ENCODE measurements at places on chromosomes 5 and 9.

GRCh38 chr5:138240650-138241385 lies 27.7 kb upstream of the CDC23 start:
- DNase-seq: no peak

DNA sequence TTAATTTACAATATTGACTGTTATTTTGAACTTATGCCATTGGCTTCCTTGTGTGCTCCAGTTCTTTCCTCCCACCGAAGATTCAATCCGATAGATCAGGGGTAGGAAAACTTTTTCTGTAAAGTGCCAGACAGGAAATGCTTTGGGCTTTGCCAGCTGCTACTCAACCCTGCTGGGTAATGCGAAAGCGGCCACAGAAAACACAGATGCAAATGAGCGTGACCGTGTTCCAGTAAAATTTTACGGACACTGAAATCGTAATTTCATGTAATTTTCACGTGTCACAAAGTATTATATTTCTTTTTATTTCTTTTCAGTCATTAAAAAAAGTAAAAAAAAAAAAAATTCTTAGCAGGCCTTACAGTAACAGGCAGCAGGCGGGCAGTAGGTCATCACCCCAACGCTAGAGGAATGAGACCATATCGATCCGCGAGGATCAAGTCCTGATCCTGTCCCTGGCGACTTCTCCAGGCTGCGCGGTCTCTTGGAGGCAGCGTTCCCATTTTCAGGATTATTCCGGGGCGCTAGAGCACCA lies 599 bp downstream of the NMRK1 start:
- no peak for DNase-seq

DNA sequence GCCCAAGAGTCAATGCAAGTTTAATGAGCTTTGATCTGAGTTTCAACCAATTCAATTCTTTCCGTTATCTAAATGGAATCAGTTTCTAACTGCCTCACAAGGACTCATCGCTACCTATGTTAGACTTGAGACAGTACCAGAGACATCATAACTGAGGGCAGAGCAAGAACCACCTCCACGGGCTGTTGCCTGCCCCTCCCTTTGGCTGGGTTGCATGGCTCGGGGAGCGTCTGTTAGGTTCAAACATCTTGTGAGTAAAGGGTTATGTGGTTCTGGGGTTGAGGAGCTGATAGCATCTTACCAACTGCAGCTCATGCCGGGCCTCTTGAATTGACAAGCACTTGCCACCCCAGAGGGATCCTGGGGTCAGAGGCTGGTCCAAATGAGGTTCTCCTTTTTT lies 457.9 kb downstream of the ENC1 start:
- no peak for DNase-seq

- DNase-seq: no peak
These were observed 25.2 kb upstream of the PLAC8L1 start for GRCh38 chr5:146130440-146131045.

DNA sequence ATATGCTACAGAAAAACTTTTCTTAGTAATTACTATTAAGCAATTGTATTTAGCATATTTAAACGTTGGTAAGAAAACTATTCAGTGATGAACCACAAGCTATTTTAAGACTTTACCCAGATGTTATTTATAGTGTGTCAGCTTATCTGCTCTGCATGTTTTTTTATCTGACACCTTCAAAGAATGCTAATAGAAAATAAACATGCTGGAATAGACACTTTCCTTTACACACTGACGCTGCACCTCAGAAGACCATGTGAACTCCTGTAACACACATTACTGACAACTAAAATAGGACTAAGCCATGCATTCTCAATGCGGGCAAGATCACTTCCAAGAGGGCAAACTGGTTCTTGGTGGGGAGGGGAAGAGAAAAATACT lies 38.3 kb downstream of the FNIP1 start:
- no peak for DNase-seq

DNA sequence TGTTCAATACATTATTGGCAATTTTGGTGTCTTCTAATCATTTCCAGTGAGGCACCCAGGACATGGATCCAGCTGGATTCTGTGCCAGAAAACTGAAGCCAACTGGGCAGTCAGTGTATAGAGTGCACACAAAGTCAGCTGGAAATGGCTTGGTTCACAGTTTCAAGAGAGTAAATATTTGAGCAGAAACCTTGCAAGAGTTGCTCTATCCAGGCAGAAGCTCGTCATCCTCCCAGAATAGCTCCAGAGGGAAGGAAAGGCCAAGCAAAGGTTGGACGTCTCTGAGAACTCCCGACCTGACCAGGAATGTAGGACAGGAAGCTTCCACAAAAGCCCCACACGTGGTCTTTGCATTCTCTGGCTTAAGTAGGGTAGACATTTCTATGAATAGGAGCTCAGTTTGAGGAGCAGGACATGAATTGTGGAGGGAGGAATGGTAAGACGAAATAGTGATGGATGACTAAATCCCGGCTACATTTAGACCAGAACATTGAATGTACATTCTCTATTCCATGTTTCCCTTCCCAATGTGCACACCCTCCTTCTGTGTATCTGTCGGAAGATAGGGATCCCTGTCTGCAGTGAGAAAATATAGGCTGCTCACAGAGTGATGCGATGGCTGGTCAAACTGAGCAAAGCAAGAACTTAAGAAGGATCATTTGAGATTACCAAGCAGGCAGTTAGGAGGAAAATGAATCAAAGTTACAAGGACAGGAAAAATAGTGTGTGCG lies 72.7 kb upstream of the FCN2 start:
- no peak for DNase-seq

- no peak for DNase-seq
These were observed 237.6 kb upstream of the RGMB start for GRCh38 chr5:98535901-98536300.

DNA sequence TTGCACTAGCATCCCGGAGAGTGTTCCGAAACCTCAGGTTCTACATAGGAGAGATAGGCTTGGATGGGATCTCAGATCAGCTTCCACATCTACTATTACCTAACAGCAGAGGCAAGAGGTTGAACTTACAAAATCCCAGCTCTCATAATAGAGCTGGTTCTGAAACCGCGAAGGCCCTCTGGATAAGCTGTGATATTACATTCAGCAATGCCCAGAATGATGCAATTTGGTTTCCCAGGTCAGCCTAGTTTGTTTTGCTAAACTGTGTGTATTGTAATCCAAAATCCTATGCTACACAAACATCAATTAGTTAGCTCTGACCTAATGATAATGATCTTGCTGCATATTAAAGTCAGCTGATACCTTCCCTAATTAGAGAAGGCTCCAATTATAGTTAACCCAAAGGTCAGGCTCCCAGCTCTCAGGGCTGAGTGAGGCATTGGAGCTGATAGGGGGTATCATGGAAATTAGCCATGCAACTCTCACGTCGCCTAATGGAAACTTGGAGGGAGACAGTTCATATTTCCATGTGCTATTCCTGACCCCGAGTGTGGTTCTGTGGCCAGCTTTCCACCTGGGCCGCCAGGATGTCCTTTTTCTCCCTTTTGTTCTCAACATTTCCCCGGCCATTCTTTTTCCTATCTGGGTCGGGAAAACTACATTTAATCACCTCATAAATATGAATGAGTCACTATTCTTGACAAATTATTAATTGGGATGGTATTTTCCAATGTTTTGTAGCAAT lies 278.4 kb upstream of the IRX1 start:
- DNase-seq: no peak

- no peak for DNase-seq
These were observed 3.5 kb downstream of the PHF2 start for GRCh38 chr9:93579711-93580516.

DNA sequence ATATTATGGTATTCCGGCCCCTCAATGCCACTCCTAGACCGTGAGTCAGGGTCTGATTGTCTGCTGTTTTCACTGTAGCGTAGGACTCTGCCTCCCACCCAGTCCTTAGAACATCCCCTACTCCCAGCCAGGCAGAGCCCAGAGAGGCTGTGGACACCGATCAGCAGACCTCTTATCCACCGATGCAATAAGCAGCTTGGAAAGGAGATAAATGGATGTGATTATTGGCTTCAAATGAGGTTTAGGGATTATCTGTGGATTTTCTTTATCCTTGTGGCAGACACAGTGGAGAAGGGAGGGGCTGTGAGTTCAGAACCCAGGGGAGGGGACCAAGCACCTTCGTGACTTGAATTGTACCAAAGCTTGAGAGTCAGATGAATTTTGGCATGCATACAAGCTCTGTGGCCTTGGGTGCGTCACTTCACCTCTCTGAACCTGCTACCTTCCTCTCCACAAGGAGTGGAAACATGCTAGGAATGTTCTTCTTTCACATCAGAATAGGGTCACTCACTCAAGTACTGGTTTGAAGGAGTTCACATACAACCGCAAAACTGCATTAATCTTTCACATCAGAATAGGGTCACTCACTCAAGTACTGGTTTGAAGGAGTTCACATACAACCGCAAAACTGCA lies 83.1 kb upstream of the CPLX2 start:
- no peak for DNase-seq

GRCh38 chr5:135013947-135014570 lies 20.0 kb downstream of the PITX1 start:
- DNase-seq: no peak

DNA sequence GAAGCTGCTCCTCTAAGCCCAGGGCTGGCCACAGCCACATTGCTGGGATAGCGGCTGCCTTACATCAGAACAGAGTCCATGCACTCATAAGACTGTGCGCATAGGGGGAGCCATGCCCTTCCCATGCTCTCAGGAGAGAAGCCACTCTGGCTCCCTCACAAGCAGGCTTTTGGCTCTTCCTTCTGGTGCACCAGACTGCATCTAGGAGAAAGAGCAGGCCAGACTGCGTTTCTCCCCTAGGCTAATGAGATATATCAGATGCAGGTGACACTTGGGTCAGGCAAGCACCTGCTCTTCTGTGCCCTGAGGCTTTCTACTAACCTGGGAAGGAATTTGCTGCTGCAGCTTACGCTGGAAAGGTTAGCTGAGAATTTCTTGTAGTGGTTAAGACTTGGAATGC lies 43.2 kb upstream of the BRINP1 start:
- DNase-seq: no peak

DNA sequence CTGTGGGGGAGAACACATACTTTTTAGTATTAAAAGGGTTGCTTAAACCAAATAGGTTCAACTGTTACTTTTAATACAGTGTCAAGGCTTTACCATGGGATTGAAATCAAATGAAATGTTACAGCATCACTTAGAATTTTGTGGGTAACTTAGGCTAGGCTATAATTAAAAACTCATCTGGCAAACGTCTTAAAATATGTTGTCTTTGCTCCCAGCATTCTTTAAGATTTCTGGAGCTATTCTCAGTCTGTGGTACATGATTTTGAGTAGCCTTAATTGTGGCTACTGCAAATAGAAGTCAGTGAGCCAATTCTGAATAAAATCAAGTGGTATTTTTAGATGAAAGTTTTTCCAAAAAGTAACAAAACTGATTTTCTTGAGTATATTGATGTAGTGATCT lies 30.7 kb downstream of the UHRF2 start:
- no peak for DNase-seq

DNA sequence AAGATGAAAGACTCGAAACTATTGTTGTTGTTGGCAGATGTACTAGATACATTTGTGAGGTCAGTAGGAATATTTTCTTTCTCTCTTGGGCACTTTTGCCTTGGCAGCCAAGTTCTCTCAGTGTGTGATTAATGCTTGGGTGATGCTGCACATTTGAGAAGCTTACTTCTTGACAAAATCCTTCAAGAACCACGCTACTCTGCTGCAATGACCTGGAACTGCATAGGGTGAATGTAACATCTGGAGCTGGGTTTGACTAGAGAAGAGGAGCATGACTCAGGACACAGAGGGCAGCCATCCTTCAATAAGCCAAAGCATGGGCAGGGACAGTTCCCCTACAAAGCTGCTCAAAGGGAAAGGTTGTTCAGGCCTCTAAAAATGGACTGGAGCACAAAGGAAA lies 75.5 kb upstream of the PUM3 start:
- DNase-seq: no peak

DNA sequence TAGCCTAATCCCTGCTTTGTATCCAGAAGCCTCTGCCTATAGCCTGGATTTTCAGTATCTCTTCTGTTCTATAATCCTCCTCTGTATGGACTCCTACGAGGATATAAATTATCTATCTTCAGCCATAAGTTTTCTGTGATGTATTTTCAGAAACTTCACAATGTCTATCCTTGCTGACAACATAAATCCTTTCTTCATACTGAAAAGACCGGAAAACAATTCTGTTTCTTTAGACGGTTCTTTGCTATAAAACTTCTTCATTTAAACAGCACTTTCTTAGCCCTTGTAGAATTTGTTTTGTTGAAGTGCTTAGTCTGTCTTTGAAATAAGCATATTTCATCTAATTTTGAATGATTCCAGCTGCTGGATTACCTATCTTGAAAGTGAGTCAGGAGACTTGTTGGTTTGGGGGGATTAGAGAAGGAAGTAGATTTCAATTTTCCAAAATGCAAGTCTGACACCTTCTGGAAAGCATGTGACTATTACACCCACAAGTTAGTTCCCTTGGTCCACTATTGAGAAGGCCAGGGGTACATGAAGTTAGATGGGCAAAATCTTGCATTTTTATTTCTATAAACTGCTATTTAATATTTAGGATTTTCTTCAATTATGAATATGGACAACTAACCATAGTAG lies 96.3 kb upstream of the RANBP3L start:
- DNase-seq: no peak

DNA sequence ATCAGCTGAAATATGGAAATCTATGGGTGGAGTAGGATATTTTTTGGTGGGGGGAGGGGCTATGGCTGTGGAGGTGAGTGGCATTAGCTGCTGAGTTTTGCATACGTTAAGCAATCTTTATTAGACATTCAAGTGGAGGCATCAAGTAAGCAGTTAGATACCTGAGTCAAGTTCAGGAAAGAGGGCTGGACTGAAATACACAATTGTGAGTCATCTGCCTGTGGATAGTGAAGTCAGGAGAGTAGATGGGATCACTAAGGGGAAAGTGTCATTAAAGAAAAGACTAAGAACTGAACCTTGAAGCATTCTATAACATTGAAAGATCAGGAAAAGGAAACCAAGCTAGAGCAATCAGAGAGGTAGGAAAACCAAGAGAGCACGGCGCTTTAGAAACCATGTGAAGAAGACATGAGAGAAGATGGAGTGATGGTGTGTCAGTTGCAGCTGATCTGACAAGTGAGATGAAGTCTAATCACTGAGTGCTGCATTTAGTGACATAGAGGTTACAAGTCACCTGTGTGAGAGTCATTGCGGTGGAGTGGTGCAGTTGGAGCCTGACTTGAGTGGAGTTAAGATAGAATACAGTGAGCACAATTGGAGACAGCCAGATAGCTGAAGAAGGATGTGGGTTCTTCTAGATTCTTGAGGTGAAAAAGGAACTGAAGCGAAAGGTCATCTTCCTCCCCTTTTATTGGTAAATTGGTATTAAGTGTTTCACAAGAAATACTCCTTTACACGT lies 88.7 kb downstream of the PIP5K1B start:
- no peak for DNase-seq

DNA sequence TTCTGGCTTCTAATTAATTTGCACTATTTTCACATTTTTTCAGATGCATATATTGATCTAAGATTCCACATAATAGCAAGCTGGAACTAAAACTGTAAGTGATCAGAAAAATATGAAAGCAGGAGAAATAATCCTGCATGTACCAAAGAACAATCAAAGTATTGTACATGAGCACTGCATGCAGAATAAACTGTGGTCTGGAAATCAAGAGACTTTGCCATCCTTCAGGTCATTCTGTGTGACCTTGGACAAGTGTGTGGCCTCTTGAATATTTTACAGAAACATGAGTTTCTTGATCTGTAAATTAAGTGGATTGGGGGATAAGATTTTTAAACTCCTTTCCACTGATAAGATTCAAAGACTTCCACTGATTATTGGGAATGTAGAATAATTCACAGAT lies 99.2 kb upstream of the GNAQ start:
- no peak for DNase-seq

- no peak for DNase-seq
These were observed 205.1 kb downstream of the ADAMTSL1 start for GRCh38 chr9:18678821-18679590.

- no peak for DNase-seq
These were observed 404.6 kb downstream of the DMRT2 start for GRCh38 chr9:1454616-1455347.
